ENCODE measurements at places on chromosomes 13 and 19.

GRCh38 chr19:15419413-15420025 is 731 bp upstream of the AKAP8L start:
- no peak for DNase-seq

DNA sequence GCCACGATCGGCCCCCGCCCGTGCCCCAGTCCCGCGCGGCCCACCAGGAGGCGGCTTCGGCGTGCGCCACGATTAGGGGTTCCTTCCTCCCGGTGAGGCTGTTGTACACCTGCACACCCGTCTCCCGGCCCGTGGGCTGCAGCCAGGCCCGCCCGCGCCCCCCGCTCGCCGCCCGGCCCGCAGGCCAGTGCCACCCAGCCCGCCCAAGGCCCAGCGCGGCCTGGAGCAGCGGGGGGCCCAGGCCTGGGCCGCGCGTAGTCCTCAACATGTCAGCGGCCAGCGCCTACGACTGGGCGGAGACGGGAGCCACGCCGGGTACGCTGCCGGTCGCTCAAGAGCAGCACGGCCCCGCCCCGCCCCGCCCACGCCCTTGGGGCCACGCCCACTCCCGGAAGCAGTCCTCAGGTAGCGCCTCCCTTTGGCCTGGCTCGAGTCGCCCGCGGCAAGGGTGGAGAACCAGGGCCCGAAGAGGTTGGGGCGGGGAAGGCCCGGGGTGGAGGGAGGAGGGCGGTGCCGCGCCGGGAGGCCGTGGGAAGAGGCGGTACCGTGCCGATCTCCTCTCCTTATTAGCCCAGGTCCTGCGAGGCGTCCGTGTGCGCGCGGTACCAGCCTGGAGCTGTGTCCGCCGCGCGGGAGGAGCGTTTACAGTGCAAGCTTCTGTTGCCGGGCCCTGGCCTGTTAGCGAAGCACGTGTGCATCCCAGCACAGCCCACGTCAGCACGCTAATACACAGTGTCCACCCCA is at the start of gene CARS2:
CARS2 (minus strand) TSS at position 291 of the 744 bp plus-strand sequence; CDS start at position 268, 23 bp downstream.
- DNase-seq, result peak; percentile 97

DNA sequence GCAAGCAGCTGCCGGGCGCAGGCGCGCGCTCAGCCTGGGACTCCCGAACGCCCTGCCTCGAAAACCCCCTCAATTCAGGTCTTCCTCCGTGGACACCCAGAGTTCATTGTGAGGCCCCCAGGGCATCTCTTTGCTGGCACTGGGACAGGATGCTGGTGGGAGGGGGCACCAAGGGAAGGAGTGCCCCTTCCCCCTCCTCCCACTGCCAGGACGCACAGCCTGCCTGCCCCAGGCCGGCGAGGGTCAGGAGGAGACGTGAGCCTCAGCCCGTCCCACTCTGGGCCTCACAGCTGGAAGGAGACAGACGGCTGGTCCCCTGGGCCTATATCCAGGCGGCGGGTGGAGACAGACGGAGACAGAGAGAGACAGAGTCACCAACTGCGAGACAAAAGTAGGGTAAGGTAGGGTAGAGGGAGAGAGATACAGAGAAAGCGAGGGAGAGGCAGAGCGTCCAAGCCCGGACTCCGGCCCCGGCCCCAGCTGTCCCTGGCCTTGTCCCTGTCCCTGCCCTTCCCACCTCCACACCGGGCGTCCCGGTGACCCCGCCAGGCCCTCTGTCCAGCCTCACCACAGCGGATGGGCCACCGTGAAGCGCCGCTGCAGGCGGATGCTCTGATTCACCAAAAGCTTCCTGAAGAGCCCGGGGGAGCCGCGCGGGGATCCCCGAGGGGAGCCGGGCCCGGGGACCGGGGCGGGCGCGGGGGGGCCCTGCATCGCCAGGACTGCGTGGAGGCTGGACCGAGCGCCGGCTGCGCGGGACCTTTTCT is at the start of gene PDE4C:
PDE4C (minus strand) TSS at position 737 of the 767 bp plus-strand sequence; CDS start at position 714, 23 bp downstream.
- peak; percentile 52 for DNase-seq

- no peak for DNase-seq
Measured at GRCh38 chr19:29789007-29789406, 22.8 kb upstream of the CCNE1 start.

- no peak for DNase-seq
Measured at GRCh38 chr13:80924596-80924995, 583.7 kb upstream of the SPRY2 start.

GRCh38 chr13:26062853-26063444 is 11.1 kb upstream of the SHISA2 start:
- peak; percentile 63 for DNase-seq

DNA sequence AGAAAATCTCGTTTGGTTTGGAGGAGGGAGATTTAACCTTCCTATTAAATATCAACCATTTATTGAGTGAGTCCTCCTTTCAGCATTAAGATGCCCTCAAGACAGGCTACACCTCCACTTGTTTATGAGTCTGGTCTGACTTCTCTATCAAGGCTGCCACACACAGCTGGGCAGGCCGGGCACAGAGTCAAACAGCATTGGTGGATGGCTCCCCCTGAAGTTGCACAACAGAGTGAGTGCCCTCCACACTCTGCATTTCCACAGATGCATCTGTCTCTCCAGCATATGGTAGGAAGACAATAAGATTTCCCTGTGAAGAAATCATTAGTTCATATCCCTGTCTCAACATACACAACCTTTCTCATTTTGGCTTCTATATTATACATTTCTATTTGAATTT is 31.4 kb downstream of the PHF11 start:
- no peak for DNase-seq

DNA sequence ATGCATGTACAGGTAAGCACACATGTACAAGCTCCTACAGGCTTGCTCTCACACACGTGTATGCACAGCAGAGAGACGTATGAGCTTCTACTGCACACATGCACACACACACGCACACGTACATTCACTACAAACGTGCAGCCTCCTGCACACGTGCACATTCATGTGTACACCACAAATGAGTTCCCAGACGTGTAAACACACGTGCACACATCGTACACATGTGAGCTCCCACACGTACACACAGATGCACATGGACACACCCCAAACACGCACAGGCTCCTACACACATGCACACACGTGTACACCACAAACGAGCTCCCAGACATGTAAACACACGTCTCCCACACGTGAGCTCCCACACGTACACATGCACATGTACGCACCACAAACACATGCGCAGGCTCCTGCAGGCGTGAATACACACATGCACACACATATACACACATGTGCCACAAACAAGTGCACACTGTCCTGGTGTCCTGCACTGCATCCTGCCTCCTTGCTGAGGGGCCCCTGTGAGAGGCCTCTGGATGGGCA is 83.7 kb upstream of the MCF2L start:
- DNase-seq, result no peak

GRCh38 chr13:20442375-20442774 is 83.3 kb downstream of the CRYL1 start:
- DNase-seq, result no peak

DNA sequence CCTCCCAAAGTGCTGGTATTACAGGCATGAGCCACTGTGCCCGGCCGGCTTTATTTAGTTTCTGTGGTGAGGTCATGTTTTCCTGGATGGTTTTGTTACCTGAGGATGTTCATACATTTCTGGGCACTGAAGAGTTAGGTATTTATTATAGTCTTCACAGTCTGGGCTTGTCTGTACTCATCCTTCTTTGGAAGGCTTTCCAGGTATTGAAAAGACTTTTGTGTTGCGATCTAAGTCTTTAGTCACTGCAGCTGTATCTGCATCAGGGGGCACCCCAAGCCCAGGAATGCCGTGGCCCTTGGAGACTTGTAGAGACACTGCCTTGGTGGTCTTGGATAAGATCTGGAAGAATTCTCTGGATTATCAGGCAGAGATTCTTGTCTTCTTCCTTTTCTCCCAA is 12.8 kb downstream of the BLOC1S3 start:
- no peak for DNase-seq

- no peak for DNase-seq
Measured at GRCh38 chr19:35120492-35120891, 4.9 kb downstream of the FXYD3 start.

- no peak for DNase-seq
Measured at GRCh38 chr13:41065078-41065477, 3.8 kb downstream of the WBP4 start.

- DNase-seq, result no peak
Measured at GRCh38 chr13:71039440-71039839, 827.6 kb downstream of the DACH1 start.

- no peak for DNase-seq
Measured at GRCh38 chr19:30430206-30430734, 58.1 kb downstream of the ZNF536 start.

- DNase-seq, result no peak
Measured at GRCh38 chr13:97802213-97802612, 151.3 kb upstream of the IPO5 start.

DNA sequence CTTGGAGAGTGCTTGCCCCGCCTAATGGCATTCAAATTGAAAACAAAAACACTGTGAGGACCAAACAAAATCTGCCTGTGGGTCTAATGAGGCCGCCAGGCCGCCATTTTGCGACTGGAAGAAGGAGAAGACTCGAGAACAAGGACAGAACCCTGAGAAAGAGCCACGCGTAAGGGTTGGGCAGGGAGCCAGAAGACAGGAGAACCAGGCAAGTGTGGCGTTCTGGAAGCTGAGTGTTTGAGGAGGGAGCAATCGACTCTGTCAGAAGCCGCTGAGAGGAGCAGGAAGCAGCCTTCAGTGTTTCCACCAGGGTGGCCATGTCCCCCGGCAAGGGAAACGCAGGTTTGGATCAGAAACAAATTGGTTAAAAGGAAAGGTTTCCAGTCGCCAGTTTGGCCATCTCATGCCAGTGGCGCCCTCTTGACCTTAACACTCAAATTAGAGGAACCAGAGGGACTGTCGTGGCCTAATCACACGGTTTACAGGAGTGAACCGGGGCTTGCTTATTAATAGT is 10.2 kb upstream of the PTOV1 start:
- DNase-seq, result no peak

DNA sequence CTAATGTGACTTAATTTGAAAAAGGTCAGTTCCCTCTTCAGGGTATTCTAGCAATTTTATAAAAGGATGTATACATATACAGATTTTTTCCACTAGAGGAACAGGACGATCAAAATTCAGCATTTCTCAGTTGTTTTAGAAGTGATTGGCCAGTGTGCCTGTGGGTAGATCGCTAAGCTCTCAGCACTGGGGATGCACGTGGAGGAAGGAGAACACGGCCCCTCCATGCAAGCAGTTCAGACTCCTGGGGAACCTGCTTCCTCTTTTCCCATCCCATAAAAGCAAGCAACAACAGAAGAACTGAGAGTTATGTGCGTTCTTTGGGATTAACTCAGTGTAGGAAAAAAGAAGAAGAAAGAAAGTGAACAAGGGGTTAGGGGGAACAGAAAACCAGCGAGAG is 328.8 kb downstream of the FOXO1 start:
- DNase-seq, result no peak

- peak; percentile 17 for DNase-seq
Measured at GRCh38 chr19:40690050-40690692, at the start of gene NUMBL. Gene NUMBL (minus strand): TSS chr19:40690651. CDS start chr19:40690483, 168 bp downstream.

DNA sequence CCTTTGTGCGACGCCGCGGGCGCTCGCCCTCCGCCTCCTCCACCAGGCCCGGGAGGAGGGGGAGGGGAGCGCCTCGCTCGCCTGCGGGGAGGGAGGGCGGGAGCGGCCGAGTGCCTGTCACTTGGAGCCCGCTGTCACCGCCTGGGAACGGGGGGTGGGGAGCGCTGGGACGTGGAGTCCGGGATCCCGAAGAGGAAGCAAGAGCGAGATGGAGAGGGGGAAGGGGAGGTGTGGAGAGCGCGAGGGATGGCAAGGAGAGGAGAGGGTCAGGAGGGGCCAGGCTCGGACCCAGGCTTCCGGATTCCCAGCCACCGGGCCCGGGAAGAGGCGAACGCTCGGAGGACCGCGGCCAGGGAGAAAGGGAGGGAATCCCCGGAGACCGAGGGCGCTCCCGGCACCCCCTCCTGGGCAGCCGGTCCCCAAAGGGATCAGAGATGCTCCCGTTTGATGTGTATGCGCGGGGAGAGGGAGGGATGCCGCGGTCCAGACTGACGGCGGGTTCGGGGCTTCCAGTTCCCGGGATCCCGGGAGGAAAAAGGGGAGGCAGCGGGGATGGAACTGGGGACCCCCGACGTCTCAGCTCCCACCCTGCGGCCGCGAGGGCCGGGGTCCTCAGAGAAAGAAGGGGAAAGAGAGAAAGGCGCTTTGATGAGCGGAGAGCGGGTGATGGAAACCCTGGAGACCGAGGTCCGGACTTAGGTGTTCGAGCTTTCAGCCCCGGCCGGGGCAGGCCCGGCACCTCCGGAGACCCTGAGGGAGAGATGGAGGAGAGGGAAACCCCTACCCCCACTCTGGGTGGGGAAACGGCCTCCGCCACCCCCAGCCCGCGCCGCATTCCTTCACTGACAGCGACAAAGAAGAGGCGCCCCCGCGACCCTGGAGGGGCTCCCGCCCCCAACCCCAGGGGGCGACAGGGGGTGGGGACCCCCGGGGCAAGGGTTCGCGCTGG is 4.7 kb upstream of the DPF1 start:
- peak; percentile 59 for DNase-seq

DNA sequence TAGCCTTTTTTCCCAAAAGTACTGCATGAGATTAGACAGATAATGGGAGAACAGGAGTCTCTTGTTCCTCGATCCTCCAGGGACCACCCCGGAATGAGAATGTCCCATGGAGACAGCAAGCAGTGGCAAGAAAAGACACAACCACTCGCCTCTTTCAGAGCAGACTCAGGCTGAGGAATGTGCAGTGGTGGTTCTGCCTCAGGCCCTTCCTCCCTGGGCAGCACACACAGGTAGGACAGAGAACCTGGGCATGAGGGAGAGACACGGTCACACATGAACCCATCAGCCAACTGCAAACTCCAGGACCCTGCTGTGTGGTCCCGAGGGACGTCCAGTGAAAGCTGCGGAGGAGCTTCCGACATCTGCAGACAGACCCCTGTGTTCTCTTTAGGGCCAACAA is 31.0 kb downstream of the CRYL1 start:
- no peak for DNase-seq

GRCh38 chr19:16945762-16946465 is 57.1 kb downstream of the F2RL3 start:
- DNase-seq, result no peak

DNA sequence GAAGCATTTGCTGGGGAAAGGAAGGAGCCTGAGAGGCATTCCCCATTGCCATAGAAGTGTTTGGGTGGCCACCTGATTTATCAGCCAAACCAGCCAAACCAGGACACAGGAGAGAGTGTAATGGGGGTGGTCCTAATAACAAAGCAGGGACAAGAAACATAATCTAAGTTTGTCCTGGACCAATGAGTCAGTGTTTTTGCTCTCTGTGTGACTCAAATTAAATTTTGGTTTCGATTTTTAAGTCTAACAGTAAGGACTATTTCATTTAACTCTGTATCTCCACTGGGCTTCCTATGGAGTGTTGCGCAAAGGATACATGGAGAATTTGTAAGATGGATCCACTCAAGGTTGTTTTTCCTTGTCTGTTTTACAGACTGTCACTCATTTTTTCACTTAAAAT is 19.5 kb upstream of the TRPC4 start:
- DNase-seq, result no peak

DNA sequence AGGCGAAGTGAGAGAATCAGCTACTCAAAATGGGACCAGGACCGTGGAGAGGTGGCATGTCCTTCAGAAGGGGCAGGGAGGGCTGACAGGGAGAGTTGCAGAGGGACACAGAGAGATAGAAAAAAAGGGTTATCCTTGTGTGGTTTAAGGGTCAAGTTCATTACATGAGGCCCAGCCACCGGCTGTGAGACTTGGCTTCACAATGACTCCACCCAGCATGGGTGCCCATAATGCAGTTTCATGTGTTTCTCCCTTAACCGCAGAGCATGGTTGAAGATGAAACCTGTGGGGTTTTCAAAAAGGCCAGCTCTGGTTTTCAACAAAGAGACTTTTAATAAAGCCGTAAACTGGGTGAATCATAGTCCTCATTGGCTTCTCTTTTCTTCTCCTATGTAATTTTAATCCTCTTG is 164.6 kb downstream of the KLF5 start:
- DNase-seq, result no peak

GRCh38 chr13:79796136-79796535 is 315.2 kb downstream of the NDFIP2 start:
- peak; percentile 51 for DNase-seq

GRCh38 chr19:51124216-51124615 is 490 bp upstream of the SIGLEC9 start:
- no peak for DNase-seq

Data from SK-N-DZ (cell line).